ENCODE measurements at places on chromosomes 3 and 15.
A peak's percentile ranks its signal among the peaks of the same experiment; 100 is the strongest.

DNA sequence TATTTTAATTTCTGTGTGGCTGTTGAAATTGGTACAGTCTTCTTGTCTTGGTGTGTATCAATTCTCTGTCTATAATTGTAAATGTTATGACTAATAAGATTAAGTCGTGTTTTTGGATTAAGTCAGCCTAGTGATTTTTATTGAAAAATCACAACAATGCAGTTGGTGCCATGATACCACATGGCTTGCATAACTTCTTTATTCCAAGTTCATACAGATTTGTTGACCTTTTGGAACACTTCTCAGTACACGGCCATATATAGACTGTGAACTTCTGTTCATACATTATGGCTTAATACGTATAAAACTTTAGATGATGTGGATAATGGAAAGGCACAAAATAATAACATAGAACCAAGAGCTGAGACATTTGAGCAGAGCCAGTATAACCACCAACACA lies 121.2 kb upstream of the NAALADL2 start:
- no peak for DNase-seq

- no peak for DNase-seq
Measured at GRCh38 chr3:134370611-134371531, 3.4 kb downstream of the AMOTL2 start.

- no peak for DNase-seq
Measured at GRCh38 chr3:175187586-175187985, 328.5 kb downstream of the NAALADL2 start.

DNA sequence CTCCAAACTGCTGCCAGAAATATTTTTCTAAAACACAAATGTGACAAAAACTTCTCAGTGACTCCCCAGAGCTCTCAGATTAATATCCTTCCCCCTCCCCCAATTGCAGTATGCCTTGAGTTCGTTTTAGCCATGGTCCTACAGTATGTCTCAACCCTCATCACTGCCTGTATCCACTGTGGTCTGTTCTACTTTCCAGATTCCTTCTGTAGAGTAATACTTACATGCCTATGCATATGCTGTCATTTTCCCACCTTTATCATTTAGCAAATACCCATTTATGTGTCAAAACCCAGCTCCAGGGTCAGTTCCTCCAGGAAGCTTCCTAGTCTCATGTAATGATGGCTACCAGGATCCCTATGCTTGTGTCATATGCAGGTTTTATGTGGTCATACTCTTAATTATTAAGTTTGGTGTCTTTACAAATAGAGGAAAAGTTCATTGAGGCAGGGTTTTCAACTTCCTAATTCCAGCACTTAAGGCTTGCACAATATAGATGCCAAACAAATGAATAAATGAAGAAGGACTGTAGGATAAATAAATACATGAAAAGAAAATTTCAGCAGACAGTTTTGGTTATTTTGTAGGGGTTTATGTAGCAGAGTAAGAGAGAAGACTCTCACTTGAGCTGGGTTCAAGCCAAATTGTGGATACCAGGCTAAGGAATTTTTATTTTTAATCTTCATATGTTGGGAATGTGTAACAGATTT lies 170.8 kb downstream of the ALCAM start:
- no peak for DNase-seq

DNA sequence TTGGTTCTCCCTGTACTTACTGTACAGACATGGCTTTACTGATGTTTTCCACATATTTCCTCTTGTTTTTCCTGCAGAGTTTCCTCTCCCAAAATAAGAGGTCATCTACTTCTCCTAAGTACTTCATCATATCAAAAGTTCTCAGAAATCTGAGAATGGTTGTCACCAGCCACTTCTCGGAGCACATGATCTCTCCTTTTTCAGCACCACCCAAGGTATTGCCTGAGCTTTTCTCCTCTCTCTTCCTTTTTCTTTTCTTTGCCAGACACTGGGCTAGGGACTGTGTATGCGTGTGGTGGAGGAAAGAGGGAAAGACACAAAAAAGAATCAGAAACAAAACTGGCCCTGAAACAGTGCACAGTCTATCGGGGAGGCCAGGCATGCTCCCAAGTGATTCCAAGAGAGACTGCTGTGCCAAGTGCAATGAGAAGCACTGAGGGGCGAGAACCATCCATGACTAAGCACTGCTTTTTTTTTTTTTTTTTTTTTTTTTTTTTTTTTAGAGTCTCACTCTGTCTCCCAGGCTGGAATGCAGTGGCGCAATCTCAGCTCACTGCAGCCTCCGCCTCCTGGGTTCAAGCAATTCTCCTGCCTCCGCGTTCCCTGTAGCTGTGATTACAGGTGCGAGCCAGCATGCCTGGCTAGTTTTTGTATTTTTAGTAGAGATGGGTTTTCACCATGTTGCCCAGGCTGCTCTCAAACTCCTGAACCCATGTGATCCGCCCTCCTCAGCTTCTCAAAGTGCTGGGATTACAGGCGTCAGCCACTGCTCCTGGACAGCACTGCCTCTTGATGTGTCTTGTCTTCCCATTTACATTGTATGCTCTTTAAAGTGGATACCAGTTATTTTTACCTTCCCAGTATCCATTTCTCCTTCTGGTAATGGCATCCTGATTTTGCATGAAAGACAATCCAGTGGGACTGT lies 194.0 kb upstream of the FEZF2 start:
- no peak for DNase-seq

GRCh38 chr3:12755754-12756153 lies 3.3 kb downstream of the TMEM40 start:
- DNase-seq, result no peak

GRCh38 chr3:158233791-158234190 lies 123.9 kb downstream of the RSRC1 start:
- DNase-seq, result no peak

- no peak for DNase-seq
Measured at GRCh38 chr15:98131924-98132323, 171.4 kb downstream of the ARRDC4 start.

- no peak for DNase-seq
Measured at GRCh38 chr3:45776301-45776595, 20.1 kb downstream of the SLC6A20 start.

GRCh38 chr3:50572158-50572557 lies 2.8 kb downstream of the HEMK1 start:
- peak; percentile 52 for DNase-seq

DNA sequence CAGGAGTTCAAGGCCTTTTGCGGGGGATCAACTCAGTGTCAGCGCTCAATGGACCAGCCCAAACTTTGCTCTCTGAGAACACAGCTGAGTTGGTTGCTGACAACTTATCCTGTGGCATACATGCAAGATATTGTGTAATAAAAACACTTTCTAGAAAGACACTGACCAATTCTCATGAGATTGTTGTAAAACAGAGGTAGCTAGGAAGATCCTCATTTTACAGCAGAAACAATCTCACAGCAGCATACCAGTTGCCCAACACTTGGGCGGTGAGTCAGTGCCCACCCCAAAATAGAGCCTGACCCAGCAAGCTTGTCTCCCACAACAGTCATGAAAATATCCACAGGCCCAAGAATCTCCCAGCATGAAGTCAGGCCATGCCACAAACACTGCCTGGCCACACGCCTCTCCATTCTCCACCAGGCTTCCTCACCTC lies 18.2 kb downstream of the KLHL6 start:
- DNase-seq, result no peak

- DNase-seq, result no peak
Measured at GRCh38 chr3:171729452-171730334, 80.6 kb downstream of the PLD1 start.

- no peak for DNase-seq
Measured at GRCh38 chr3:106025151-106025722, 156.4 kb upstream of the CBLB start.

DNA sequence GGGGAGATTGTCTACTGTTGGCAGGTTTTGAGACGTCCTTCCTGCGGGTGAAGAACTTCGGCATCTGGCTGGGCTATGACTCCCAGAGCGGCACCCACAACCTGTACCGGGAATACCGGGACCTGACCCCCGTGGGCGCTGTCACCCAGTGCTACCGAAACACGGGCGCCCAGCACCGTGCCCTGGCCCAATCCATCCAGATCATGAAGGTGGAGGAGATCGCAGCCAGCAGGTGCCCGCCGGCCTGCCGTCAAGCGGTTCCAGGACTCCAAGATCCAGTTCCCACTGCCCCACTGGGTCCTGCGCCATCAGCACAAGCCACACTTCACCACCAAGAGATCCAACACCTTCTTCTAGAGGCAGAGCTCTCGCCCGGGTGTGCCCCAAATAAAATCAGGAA lies 194.9 kb upstream of the EPHA6 start:
- no peak for DNase-seq

DNA sequence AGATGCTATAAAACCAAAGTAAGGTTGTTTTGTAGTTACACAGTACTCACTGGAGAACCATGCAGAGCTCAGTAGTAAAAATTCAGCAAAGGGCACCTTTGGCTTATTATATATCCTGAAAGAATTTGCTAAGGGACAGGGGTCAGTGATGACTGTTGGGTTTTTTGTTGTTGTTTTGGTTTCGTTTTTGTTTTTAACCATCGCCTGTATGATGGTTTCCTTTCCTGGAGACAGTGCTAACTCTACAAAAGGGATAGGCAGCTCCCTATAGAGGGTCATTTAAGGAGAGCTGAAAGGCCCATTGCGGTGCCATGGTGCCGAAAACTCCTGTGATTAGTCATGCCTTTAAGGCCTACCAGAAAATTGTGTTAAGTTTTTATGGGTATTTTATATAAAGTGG lies 118.2 kb upstream of the GOLIM4 start:
- DNase-seq, result no peak

DNA sequence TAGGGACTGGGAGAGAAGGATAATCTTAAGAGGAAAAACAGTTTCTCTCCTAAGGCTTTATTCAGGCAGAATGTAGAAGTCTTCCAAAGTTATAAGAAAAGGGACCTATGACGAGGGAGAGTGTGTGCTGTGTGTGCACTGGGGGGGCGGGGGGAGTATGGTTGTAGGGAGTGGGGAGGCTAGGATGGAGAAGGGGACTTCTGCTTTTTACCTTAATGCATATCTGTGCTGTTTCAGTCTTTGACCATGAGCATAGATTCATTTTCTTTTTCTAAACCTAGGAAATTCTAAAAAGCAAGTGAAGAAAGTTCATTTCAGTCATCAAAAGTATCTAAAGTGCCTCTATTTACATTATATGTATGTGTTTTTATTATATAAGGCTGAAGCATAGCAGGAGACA lies 52.6 kb upstream of the RASA2 start:
- no peak for DNase-seq

DNA sequence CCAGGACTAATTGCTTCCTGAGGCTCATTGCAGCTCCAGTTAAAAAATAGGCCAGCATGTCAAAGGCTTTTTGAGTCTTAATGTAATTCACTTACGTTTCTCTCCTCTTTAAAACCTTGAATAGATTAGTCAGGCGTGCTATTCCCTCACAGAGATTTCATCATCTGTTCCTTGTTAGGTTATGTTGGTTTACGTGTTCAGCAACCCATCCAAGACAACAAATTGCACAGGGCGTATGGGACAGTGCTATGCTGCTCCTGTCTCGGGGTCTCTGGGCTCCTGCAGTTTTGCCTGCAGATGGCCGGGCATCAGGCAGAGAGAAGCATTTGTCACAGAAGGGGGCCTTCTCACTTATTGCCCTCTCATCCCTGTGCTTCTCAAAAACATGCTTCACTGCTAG lies 117.1 kb downstream of the CHDH start:
- no peak for DNase-seq

DNA sequence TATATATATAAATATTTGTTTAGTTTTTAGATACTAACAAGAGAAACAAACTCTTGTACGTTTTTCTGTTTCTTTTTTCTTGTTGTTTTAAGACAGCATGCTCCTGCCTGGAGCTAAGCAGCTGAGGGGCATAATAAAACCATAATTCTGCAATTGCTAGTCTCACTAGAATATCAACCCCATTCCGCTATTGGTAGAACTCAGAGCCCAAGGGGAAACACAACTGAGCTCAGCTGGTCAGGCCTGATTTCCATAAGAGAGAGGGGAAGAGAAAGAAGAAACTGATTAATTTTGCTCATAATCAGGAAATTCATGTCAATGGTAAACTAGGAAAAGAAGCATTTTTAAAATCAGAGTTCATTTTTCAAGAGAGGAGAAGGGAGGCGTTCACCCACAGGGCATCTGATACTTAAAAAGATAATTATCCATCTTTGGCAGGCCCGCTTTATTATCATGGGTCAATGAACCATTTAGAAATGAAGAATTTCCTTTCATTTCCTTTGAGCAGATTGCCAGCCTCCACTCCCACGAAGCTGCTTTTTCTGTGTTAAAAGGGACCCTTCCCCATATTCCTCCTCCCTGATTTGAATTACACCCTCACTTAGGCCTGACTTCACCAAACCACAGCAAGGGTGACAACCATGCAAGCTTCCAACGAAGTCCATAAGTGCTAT lies 965.3 kb upstream of the CFAP20DC start:
- DNase-seq, result no peak

- no peak for DNase-seq
Measured at GRCh38 chr15:27328186-27328585, 357.2 kb downstream of the GABRG3 start.

- no peak for DNase-seq
Measured at GRCh38 chr3:10116138-10116460, 624 bp downstream of the BRK1 start.

DNA sequence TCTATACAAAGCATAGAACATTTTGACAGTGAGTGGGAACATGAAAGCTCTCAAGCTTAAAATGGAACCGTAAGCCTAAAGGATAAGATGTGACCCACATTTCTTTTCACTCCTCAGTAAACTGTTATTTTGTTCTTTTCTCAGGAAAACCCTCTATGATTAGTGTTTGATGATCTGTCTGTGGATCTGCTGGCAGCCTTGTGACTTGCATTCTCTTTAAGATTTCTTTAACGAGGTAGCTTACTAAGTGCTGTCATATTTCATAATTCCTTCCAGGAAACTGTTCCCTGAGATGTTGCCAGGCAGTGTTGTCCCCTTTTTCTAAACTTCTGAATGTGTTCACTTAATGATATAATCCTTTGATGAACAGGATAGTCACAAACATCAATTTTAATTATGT lies 167.6 kb downstream of the PYDC2 start:
- DNase-seq, result no peak

DNA sequence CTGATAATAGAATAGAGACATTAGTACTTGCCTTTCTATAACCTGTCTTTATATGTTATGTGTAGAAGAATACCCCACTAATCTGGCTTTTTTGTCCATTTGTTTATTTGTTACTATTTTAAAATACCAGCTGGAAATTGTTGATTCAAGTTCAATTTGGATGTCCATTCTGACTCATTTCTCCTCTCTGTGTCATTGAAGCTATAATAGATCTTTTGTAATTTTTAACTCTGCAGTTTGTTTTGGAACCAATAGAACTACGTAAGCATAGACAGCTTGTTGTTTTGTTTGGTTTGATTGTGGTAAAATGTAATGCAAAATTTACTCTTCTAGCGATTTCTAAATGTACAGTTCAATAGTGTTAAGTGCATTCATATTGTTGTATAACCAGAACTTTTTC lies 390.4 kb downstream of the ZIC1 start:
- no peak for DNase-seq

All from neural crest cell (in vitro differentiated cells).